ENCODE measurements at places on chromosomes 7 and 10.

DNA sequence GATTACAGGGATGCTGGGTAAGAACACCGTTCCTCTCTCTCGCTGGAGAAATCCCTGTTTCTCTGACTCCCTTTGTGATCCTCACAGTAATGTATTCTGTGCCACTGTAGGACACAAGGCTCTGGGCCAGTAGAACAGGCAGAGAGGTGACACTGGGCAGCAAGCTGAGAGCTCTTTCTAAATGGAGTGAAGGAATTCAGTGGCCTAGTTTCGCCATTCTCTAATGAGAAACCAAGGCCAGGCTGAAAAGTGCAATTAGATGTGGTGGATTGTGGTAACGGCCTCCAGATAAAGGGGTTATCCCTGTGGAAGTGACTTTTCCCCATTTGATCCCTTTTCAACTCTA is 12.8 kb downstream of the KCTD7 start:
- no peak for DNase-seq

- DNase-seq = no peak
Observed at GRCh38 chr10:28111712-28112111, 112.8 kb upstream of the ODAD2 start.

DNA sequence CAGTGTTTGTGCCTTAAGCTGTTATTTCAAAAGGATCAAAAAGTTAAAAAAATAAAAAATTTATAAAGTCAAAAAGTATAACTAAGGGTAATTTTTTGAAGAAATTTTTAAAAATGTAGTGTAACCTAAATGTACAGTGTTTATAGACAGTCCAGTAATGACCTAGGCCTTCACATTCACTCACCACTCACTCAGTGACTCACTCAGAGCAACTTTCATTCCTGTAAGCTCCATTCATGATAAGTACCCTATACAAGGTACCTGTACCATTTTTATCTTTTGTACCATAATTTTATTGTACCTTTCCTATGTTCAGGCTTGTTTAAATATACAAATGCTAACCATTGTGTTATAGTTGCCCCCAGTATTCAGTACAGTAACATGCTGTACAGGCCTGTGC is 21.5 kb downstream of the DNAJC9 start:
- no peak for DNase-seq

DNA sequence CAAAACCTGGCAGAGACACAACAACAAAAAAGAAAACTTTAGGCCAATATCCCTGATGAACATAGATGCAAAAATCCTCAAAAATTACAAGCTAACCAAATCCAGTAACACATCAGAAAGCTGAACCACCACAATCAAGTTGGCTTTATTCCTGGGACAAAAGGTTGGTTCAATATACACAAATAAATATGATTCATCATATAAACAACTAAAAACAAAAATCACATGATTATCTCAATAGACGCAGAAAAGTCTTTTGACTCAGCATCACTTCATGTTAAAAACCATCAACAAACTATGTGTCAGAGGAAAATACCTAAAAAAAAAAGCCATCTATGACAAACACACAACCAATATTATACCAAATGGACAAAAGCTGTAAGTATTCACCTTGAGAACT is 283.5 kb downstream of the THSD7A start:
- no peak for DNase-seq

GRCh38 chr7:42152329-42153205 is 84.4 kb downstream of the GLI3 start:
- no peak for DNase-seq

DNA sequence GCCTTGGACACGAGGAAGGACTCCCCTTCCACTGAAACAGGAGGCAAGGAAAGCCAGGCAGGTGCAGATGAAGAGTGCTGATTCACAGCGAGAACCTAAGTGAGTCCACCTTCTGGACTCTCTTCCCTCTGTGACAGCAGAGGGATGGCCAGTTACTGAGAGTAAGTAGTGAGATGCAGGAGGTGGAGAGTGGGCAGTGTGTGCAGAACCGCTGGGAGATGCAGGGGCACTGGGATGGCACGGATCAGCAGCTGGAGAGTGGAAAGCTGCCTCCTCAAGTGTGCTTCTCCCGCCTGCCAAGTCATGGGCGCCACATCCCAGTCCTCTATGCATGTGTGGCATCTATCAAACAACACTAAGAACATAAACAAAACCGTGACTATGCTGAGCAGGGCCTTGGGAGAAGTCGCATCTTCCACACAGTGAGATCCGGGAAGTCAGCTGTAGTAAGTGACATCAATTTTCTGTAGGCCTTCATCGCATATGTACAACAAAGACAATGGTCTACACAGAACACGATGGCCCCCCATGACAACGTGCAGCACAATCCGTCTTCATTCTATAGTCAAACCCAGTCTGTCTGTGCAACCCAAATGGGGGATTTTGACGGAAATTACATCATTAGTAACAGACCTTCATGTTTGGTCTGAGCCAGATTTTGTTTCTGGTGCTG is 217.4 kb upstream of the KLF14 start:
- DNase-seq = no peak

GRCh38 chr7:9149499-9150082 is 716.2 kb downstream of the NXPH1 start:
- DNase-seq = no peak

DNA sequence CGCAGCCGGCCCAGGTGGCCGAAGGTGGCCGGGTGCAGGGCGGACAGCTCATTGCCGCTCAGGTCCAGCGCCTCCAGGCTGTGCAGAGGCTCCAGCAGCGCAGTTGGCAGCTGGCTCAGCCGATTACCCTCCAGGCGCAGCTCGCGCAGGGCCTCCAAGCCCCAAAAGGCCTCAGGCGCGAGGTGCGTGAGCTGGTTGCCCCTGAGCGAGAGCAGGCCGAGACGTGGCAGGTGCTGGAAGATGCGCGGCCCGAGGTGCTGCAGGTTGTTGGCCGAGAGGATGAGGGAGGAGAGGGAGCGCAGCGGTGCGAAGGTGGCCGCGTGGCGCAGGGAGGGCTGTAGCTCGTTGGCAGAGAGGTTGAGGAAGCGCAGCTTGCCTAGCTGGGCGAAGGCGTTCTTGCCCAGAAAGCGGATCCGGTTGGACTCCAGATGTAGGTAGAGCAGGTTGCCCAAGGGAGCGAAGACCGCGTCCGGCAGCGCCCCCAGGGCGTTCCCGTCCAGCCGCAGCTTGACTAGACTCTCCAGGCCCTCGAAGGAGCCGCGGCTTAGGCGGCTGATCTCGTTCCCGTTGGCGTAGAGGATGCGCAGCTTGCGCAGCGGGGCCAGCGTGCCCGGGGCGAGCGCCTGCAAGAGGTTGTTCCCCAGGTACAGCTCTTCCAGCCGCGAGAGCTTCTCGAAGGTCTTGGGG is 923 bp downstream of the TRIL start:
- peak; percentile 43 for DNase-seq

DNA sequence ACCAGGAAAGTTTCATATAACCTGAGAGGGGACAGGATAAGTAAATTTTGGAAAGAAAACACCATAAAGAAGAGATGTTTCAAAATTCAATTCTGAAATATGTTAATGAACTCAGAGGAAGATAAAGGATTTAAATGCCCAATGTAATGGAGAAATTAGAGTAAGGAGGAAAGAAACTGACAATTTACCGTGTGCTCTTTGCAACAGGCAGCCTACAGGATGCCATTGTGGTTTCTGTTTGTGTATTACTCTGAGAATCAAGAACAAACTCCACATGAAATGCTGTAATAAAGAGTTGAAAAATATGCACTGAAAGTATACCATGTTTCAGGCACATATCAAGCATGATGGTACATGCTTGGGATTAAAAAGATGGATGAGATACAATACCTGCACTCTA is 44.8 kb upstream of the GLCCI1 start:
- DNase-seq = no peak

DNA sequence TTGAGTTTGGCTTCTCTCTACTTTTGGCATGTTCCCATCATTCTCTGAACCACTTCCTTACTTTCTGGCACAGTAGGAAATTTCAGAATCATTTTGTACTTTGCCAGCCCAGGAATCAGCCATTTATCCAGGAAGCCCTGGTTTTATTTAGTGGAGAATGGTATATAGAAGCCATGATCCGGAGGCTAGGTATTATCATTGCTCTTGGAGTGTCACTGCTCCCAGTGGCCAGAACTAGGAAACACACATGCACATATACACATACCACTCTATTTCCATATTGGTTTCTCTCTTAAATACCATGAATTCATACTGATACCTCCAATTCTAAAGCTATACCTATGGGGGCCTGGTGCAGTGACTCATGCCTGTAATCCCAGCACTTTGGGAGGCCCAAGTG is 36.3 kb downstream of the SUFU start:
- peak; percentile 36 for DNase-seq

- no peak for DNase-seq
Observed at GRCh38 chr10:117001144-117001543, 3.8 kb downstream of the SHTN1 start.

GRCh38 chr10:124601431-124602120 is 140.0 kb downstream of the LHPP start:
- DNase-seq = no peak

DNA sequence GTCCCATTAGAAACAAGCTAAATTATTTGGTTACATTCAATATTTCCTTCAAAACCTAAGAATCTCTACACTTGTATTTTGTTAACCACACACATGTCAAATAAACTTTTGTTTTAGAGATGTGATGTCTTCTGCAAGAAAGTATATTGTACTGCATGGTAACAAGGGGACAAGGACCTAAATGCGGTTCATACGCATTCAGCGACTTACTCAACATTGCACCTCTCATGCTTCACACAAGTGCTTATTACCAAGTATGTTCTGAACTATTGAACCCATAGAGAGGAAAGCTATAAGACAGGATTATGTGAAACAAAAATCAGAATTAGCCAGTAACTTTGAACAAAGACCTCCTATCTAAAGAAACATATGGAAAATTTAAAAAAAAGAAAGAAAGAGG is 68.3 kb downstream of the CREB5 start:
- no peak for DNase-seq

DNA sequence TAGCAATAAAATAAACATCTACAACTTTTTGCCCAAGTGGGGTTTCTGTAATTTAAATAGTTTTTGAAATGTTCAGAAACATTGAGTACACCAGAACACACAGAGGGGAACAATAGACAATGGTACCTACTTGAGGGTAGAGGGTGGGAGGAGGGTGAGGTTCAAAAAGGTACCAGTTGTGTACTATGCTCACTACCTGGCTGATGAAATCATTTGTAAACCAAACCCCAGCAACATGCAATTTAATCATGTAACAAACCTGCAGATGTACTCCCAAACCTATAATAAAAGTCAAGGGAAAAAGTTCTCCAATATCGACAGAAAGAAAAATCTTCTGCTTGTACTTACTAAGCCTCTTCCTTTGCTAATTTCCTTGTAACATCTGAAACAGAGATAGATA is 4.2 kb upstream of the TES start:
- DNase-seq = no peak

DNA sequence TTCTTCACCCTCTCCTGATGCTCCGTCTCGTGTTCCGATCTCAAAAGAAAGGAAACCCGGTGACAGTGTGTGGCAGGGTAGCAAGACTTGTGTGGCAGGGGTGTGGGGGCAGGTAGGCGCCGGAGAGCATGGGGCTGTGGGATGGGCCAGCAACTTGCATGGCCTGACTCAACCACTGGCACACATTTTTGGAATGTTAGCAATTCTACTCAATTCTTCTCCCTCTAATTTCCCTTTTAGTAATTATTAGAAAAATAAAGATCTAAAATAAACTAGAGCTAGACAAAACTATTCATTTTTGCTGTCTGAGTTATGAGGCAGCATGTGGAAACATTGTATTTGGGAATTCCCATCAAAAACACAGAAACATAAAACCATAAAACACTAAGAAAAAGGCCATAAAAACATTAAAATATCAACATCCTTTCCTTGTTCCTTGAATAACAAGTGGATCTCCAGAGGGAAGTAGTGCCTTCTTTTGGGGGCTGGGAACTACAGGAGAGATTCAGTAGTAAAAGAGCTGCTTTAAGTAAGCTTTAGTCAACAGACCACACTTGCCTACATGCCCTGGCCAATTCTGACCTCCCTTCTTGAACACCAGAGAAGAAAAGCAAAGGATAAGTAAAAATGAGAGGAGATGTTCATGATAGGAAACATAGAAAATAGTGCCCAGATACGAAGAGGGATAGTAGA is 21.8 kb downstream of the SEMA3C start:
- no peak for DNase-seq

GRCh38 chr7:121138262-121138933 is 149.9 kb downstream of the CPED1 start:
- DNase-seq = no peak

All from iPS-NIHi11 (cell line).